ENCODE measurements at places on chromosomes 2 and 18. TPM values are rescaled to one million over a fixed set of nuclear protein-coding genes. Genes with fewer than 3 reads are reported as not detected.

DNA sequence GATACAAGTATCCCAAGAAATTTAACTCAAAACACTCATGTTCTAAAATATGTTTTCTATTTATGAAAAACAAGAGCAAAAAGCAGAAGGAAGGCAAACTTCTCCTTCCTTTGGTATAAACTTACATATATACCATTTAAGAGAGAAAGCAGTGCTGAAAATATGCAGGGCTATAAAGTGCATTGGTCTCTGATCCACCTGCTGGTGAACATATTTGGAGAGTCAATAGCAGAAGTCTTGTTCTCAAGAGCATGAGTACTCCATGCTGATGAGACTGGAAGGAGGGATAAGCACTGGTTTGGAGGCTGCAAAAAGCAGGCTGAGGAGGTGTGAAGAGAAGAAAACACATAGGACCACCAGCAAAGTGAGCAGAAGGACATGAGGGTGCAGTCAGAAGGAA lies 391.2 kb downstream of the STK39 start:
- no peaks in the 10 kb centered on the region for H3K4me1 ChIP-seq
- no peaks in the 10 kb centered on the region for H3K27me3 ChIP-seq
- no peak for DNase-seq
- H3K36me3 ChIP-seq = no peaks in the 10 kb centered on the region
- no peak overlapping the region for H3K4me3 ChIP-seq

DNA sequence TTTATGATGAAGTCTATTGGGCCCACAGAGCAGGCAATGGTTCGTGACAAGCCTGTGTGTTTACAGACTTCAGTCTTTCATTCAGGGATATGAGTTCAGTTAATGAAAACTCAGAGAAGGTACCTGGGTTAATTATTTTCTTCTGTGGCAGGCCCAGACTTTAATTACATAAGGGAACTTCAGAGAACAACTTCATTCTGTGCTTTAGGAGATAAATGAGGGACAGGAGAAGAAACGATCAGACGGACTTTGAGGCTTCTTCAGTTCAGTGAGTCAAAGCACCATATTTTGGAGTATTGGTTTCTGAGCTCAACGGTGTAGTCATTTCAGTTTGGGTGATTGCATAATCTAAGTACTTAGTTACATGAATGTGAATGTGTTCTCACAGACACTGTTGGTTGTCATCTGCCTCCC lies 203.0 kb upstream of the KCNJ3 start:
- no peaks in the 10 kb centered on the region for H3K27me3 ChIP-seq
- H3K27ac ChIP-seq = no peak overlapping the region
- no peak overlapping the region for H3K4me3 ChIP-seq
- H3K4me1 ChIP-seq = no peaks in the 10 kb centered on the region

DNA sequence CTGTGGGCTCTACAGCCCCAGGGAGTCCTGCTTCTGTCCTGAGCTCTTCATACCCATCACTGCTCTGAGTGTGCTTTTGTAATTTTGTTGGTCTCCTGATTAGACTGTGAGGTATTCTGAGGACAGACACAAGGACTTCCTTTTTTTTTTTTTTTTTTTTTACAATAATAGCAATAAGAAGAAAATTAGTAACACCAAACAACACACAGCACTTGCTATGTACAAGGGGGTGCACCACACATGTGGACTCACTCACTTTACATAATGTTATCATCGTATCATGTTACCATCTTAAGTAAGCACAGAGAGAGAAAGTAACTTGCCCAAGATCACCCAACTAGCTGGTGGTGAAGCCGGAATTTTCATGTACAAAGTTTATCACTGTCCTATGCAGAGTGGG lies 34.6 kb downstream of the MBP start:
- peak overlapping the region; percentile 63 for H3K27ac ChIP-seq
- H3K27me3 ChIP-seq = no peaks in the 10 kb centered on the region
- DNase-seq = no peak
- peaks cover 71% of the 10 kb centered on the region for H3K4me1 ChIP-seq
- H3K4me3 ChIP-seq = no peak overlapping the region
- H3K36me3 ChIP-seq = no peaks in the 10 kb centered on the region

- DNase-seq = no peak
- no peaks in the 10 kb centered on the region for H3K4me1 ChIP-seq
- H3K27me3 ChIP-seq = no peaks in the 10 kb centered on the region
- no peak overlapping the region for H3K4me3 ChIP-seq
Observed at GRCh38 chr18:74356959-74357358, 41.3 kb downstream of the C18orf63 start.

- DNase-seq = no peak
- H3K4me1 ChIP-seq = no peaks in the 10 kb centered on the region
- H3K27ac ChIP-seq = no peak overlapping the region
- no peaks in the 10 kb centered on the region for H3K27me3 ChIP-seq
Observed at GRCh38 chr2:72981536-72981935, 64.2 kb downstream of the EMX1 start.

DNA sequence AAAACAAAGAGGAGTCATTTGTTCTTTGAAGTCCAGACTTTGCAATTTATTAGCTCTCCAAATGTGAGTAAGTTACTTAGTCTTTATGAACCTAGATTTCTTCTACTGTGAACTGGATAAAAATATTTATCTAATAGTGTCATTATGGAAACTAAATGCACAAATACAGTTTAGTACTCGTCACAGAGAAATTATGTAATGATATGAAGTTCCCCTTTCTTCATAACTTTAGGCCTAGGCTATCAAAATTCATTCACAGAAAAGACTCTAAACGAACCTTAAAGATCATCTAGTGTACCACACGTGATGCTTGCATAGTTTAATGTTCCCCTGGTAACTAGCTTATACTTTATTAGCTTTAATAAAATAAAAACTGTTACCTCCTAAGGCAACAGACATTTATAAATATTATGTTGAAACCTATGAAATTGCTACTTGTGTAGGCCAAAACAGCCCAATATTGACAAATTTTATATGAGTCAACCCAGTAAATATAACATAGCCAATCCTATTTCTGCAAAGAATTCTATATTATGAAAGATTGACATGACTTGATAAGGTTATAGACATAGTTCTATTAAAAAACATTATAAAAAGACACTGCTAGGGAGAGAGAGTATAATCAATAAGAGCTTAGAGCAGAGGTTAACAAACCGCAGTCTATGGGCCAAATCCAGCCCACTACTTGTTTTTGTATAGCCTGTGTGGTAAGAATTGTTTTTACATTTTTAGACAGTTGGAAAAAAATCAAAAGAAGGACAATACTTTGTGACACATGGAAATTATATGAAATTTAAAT lies 44.9 kb upstream of the ITPRID2 start:
- no peaks in the 10 kb centered on the region for H3K27me3 ChIP-seq
- no peak overlapping the region for H3K4me3 ChIP-seq
- no peak for DNase-seq
- no peak overlapping the region for H3K27ac ChIP-seq

- no peaks in the 10 kb centered on the region for H3K27me3 ChIP-seq
- no peak for DNase-seq
- H3K4me3 ChIP-seq = no peak overlapping the region
- H3K27ac ChIP-seq = no peak overlapping the region
Observed at GRCh38 chr2:134642938-134643337, 75.9 kb downstream of the TMEM163 start.

GRCh38 chr2:150023044-150023443 lies 435.5 kb upstream of the MMADHC start:
- no peaks in the 10 kb centered on the region for H3K36me3 ChIP-seq
- H3K27ac ChIP-seq = no peak overlapping the region
- H3K4me3 ChIP-seq = no peak overlapping the region
- no peak for DNase-seq
- H3K27me3 ChIP-seq = no peaks in the 10 kb centered on the region
- H3K4me1 ChIP-seq = no peaks in the 10 kb centered on the region

- H3K4me1 ChIP-seq = peaks cover 40% of the 10 kb centered on the region
- H3K27ac ChIP-seq = peak overlapping the region; percentile 70
- DNase-seq = no peak
- no peaks in the 10 kb centered on the region for H3K36me3 ChIP-seq
- no peaks in the 10 kb centered on the region for H3K27me3 ChIP-seq
Observed at GRCh38 chr2:1601067-1601412, 143.3 kb downstream of the PXDN start.

DNA sequence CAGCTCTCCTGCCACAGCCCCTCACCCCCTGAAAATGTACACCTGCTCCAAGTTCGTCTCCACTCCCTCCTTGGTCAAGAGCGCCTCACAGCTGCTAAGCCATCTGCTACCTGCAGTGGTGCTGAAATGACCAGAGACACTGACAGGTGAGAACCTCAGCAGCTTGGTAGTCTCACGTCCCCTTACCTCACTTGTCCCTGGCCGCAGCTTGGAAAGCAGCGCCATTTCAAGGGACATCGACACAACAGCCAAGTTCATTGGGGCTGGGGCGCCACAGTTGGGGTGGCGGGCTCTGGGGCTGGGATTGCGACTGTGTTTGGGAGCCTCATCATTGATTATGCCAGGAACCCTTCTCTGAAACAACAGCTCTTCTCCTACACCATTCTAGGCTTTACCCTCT lies 47.5 kb downstream of the ANKRD44 start:
- peaks cover 18% of the 10 kb centered on the region for H3K4me1 ChIP-seq
- no peak overlapping the region for H3K4me3 ChIP-seq
- no peak for DNase-seq
- no peaks in the 10 kb centered on the region for H3K27me3 ChIP-seq

DNA sequence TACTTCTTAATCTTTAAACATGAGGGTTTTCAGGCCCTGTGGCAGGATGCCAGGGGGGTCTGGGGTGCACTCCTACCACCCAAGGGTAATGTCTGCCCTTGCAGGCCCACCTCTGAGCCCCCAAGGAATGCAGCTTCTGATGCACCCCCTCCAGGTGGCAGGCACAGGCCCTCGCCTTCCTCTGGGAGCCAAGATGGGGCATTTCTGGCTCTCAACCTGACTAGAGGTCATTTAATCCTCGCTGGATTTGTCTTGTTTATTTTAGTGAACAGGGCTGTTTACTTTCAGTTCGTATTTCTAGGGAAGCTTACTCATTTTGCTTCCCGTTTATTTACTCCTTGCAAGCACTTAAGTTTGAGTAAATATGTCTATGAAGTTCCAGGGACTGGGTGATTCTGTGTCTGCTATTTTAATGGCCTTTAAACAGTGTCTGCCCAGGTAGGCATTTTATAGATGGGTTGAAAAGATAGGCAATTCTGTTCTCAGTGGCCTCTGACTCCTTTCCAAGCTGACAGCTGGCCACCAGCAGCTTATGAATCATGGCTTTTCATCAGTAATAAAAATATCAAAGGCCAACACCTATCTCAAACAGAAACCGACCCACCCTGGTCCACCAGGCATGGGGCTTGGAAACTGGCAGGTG lies 11.1 kb upstream of the DNPEP start:
- no peak overlapping the region for H3K27ac ChIP-seq
- no peaks in the 10 kb centered on the region for H3K27me3 ChIP-seq
- no peak for DNase-seq
- no peak overlapping the region for H3K4me3 ChIP-seq
- no peaks in the 10 kb centered on the region for H3K36me3 ChIP-seq

- H3K4me3 ChIP-seq = no peak overlapping the region
- H3K27ac ChIP-seq = no peak overlapping the region
- H3K36me3 ChIP-seq = no peaks in the 10 kb centered on the region
Observed at GRCh38 chr2:102790091-102790455, 28.2 kb downstream of the TMEM182 start.

DNA sequence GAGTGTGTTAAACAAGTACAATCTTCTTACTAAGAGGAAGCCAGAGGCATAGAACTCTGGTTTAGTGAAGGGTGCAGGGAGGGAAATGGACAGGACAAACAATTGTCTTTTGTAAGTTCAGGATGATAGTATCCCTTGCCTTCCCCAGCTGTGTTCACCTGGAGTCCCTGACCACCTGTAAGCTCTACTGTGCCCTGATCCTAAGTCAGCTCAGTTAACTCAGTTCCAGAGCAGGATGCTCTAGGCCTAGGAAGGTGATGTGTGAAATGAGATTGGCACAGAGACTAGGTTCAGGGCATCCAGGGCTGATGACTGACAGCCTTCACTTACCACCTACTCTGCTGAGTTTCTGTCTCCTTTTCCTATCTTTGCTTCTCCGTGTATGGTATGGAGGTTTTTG lies 333.0 kb downstream of the SUCLG1 start:
- H3K27me3 ChIP-seq = no peaks in the 10 kb centered on the region
- H3K27ac ChIP-seq = no peak overlapping the region
- no peak for DNase-seq
- H3K4me1 ChIP-seq = no peaks in the 10 kb centered on the region

- no peaks in the 10 kb centered on the region for H3K36me3 ChIP-seq
- no peak for DNase-seq
- H3K27ac ChIP-seq = no peak overlapping the region
- H3K4me1 ChIP-seq = no peaks in the 10 kb centered on the region
- no peak overlapping the region for H3K4me3 ChIP-seq
- no peaks in the 10 kb centered on the region for H3K27me3 ChIP-seq
Observed at GRCh38 chr18:21958707-21959450, 210.5 kb upstream of the GATA6 start.

GRCh38 chr2:48738806-48739205 lies 16.7 kb downstream of the LHCGR start:
- H3K27ac ChIP-seq = no peak overlapping the region
- no peaks in the 10 kb centered on the region for H3K36me3 ChIP-seq
- no peak for DNase-seq
- no peaks in the 10 kb centered on the region for H3K4me1 ChIP-seq

DNA sequence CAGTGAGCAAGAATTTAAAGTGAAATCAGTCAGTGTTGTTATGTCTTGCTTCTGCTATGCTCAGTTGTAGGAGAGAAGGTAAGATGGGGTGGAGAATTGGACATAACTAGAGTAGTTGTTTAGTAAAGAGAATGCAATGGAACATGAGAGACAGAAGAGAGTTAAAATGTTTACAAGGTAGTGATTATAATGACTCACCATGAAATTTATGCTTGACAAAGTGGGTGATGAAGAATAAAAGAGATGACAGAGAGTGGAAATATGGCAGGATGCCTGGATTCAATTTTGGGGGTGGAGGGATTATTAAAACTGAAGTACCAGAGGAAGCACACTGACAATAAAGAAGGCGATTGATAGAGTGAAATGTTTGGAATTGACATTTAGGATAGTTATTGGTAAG lies 10.6 kb downstream of the SCG2 start:
- no peaks in the 10 kb centered on the region for H3K4me1 ChIP-seq
- H3K4me3 ChIP-seq = no peak overlapping the region
- no peaks in the 10 kb centered on the region for H3K27me3 ChIP-seq
- no peak for DNase-seq
- H3K27ac ChIP-seq = no peak overlapping the region

DNA sequence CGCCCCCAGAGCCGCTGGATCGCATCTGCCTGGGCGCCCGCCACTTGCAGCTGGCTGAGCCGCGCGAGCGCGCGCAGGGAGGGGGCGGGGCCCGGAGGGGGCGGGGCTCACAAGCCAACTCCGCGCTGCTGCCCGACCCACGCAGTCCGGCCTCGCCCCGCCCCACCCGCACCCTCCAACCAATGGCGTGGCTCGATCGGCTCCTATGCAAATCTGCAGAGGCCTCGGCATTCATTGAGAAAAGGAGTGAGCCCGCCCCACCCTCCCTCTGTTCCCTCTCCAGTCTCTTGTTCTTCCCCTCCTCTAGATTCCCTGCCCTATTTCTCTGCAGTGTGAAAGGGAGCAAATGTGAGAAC lies at the start of gene ALK:
TSS of gene ALK (minus strand) at position 27 of the 356 bp plus-strand sequence. CDS start 927 bp downstream, outside the sequence.
- H3K36me3 ChIP-seq = no peaks in the 10 kb centered on the region
- peak; percentile 89 for DNase-seq
- no peak within 1 kb of the TSS for H3K27ac ChIP-seq
- H3K4me1 ChIP-seq = peaks cover 16% of the 10 kb centered on the region
- peaks cover 10% of the 10 kb centered on the region for H3K27me3 ChIP-seq

Gene CARF
- total RNA-seq = 21.9 TPM

Gene METTL21A
- 6.7 TPM for total RNA-seq

Gene RNF152
- total RNA-seq = 11.2 TPM

Gene GREB1
- total RNA-seq = 2.2 TPM

Gene ALPG
- not detected for total RNA-seq

Gene MPP4
- total RNA-seq = 0.14 TPM

Gene PXDN
- total RNA-seq = 65.6 TPM
